Fibroblast of skin of left quadriceps (primary cell): ENCODE measurements at places on chromosomes 5 and 9.

GRCh38 chr5:150255659-150256409 is 33.7 kb downstream of the CAMK2A start:
- DNase-seq, result no peak

DNA sequence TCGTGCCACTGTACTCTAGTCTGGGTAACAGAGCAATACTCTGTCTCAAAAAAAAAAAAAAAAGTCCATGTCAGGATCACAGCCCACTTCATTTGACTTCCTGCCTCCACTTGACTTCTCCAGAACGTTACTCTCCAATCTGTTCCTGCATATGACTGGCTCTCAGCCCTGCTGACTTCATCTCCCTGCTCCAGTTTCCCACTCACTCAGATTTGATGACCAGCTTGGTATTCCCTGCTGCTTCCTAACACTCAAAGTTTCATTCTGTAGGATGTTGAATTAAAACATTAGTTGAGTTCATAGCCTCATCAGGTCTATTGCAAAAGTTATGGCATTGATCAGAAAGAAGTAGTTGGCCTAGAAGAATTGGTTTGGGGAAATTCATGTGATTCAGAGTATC is 52.3 kb downstream of the UGCG start:
- no peak for DNase-seq

- peak; percentile 32 for DNase-seq
Measured at GRCh38 chr9:81456431-81457006, 232.8 kb downstream of the TLE1 start.

DNA sequence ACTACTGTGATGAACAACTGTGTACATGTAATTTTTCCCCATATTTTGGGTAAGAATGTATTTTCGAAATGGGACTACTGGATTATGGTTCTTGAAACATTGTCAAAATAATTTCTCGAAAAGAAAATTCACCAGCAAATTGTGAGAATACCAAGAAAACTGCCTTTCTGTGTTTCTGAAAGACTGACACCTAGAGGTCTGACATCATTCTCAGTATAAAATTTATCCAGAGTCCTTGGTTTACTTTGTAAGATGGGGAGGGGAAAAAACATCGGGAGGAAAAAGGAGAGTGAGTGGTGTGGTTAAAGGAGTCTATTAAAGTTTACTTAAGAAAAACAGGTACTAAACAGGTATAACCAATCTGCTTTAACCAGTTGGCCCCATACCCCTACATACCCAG is 149.2 kb downstream of the CEP120 start:
- no peak for DNase-seq

DNA sequence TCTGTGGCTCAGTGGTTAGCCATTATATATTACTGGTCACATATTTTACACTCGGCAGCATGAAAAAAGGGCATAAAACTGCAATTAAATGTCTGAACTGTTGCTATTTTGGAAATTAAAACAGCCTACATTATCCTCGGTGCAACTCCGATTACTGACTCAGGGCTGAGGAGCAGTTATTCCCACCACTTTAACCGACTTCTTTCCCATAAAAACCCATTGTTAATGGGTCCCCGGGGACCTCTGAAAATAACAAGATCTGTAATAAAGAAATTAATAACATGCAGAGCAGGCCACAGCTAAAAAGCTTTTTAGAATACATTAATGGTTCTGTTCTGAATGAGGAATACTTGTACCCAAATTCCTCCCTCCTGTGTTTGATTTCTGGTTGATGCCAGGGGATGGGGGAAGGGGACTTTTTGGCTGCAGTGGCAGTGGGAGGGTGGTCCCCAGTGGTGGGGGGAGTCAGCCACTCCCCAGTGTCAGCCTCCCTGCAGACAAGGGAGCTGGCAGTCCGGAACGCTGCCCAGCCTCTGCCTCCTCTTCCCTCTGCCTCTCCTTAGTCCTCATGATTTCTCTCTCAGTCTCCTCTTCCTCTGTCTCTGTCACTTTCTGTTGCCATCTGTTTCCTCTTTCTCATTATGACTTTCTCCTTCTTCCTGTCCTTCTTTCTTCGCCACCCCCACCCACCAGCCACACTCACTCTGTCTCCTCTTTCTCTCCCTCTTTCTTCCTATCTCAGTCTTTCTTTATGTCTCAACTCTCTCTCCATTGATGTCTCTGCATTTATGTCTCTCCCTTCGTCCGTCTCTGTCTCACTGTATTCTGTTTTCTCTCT is 59.0 kb upstream of the ZBTB43 start:
- DNase-seq, result peak; percentile 9

DNA sequence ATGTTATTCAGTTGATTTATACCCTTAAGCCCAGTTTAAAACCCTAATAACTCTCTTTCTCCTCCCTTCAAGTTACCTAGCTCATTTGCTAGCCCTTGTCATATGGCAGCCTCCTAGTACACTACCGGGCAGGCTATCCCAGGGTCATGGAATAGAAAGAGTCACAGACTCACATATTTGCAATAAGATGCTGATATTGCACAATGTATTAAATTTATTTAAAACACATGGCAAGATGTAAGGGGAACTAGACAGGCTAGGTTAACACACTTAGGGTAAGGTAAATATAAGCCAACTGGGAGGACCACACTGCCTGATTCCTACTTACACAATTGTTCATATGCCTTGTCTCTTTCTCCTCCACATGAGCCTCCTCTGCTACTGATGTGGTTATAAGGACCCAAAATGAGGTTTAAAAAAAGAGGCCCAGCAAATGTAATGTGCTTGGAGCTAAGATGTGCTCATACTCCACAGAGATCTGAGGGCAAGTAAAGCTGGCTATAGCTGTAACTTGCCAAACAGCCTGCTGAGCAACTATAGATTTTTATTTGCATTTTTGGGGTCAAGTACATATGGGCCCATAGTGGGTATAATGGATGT is 130.0 kb downstream of the ENC1 start:
- DNase-seq, result peak; percentile 23

DNA sequence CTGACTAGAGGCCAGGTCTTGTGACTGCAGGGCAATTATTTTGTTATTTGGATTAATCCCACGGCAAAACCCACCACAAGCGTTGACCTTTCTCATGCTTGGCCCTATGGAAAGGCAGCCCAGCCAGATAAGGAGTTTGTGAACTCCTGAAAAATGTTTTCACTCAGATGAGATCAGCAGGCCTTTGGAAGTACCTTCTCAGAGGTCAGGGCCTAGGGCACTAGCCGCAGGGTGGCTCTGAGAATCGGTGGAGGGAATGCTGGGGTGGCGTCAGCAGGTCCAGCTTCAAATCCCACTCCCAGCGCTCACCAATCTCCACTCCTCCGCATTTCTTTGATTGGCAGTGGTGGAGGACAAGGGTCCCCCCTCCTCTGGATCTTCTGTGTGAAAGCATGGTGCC is 194.4 kb downstream of the GADD45G start:
- no peak for DNase-seq

DNA sequence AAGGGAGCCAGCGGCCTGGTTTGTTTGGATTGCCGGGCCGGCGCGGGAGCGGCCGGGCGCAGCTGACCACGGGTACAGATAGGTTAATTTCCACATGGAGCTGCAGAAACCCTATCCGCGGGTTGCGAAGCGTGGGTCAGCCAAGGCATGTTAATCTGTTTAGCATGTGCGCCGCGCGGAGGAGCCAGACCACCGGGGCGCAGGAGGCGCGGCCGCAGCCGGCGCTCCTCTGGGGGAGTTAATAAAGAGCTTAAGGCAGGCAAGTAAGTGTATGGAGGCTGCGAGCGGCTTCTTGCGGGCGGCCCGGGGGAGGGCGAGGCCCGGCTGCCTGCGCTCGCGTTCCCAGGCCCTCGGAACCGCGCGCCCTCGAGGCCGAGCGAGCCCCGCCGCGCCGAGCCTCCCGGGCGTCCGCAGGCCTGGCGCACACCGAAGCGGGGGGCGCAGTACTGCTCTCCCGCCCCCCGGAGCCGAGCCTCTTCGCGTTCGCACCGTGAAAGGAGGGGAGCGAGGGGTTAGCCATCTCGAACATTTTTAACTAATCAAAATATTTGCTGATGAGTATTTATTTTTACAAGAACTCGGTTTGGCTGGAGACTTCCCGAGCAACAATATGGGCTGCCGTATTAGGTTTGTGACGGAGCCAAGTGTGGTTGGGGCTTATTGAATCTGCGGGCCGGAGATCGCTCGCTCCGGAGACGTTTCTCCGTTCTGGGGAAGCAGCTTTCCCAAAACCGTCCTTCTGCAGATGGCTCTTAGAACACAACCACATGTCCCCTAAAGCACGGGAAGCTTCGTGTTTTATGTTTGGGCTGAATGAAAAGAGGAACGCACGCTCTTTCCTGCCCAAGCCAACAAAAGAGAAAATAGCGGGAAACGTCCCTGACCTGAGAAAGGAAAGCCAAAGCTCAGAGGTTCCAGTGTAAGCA is 28.8 kb downstream of the FOXD1 start:
- no peak for DNase-seq

GRCh38 chr5:154993461-154993860 is 20.1 kb upstream of the KIF4B start:
- DNase-seq, result no peak
